ENCODE measurements at places on chromosomes 5 and 9.

DNA sequence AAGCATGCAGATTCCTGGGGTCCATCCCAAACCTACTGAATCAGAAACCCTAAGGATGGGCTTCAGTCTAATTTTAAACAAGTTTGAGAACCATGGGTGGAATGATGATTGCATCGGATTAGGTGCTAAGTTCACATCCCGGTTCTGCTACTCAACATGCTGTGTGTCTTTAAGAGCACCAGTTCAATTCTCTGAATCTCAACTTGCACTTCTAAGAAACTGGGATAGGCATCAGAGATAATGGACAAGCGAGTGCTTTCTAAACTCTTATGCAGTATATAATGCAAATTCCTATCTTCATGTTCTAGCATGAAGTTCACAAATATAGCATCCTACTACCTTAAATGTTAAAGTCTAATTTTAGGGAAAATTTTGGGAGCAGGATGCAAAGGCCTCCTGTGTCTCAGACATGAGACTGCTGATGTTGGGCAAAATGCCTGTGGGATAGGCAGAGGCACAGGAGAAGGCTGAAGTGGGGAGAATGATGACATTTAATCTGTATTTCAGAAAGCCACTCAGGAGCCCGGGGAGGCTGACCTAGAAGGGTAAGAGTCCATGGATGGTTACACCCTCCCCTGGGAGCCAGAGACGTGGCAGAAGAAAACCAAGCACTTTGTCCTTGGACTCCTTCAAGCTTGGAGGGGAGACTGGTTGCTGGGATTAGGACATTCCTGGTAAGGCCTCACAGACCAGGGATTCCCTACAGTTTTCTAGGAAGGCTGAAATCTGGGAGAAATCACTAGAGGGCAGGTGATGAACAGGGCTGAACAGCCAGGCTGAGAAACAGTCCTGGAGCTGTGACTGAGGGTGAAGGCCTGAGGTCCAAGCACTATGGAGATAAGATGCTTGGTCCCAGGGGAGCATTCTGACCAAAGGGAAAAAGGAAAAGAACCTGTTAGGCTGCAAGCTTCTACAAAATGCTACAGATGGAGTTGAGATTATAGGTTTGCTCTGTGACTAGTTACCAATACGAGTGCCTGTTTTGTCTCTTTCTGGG lies 311.9 kb upstream of the PANK3 start:
- DNase-seq = no peak

DNA sequence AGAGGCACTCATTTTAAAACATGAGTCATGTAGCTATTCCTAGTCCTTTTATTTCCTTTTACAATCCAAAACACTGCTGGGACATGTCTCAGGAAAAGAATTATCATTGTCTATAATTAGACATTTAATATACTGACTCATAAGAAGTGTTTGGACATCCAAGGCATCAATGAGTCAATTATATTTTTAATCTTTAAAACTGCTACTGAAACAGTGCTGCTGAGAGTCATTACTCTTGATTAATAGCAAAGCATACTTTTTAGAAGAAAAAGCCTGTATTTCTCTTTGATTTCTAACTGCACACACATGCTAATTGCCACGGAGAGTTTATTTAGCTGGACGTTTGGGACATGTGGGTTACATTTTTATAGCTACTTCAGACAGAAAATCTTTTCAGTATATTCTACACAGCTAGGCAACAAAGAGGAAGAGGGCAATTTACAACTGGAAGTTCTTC lies 1249.0 kb upstream of the CDH18 start:
- DNase-seq = no peak

GRCh38 chr5:178116143-178116885 lies 3.0 kb downstream of the N4BP3 start:
- DNase-seq = no peak

GRCh38 chr5:8576178-8576577 lies 707.2 kb downstream of the MTRR start:
- no peak for DNase-seq

Measured in right kidney (tissue), 9 donors.